Testis (tissue), 5 donors: ENCODE measurements at places on chromosomes 1 and 21.
A peak's percentile ranks its signal among the peaks of the same experiment; 100 is the strongest.

- no peak for DNase-seq
These were observed 10.5 kb downstream of the ATP5IF1 start for GRCh38 chr1:28246427-28246832.

DNA sequence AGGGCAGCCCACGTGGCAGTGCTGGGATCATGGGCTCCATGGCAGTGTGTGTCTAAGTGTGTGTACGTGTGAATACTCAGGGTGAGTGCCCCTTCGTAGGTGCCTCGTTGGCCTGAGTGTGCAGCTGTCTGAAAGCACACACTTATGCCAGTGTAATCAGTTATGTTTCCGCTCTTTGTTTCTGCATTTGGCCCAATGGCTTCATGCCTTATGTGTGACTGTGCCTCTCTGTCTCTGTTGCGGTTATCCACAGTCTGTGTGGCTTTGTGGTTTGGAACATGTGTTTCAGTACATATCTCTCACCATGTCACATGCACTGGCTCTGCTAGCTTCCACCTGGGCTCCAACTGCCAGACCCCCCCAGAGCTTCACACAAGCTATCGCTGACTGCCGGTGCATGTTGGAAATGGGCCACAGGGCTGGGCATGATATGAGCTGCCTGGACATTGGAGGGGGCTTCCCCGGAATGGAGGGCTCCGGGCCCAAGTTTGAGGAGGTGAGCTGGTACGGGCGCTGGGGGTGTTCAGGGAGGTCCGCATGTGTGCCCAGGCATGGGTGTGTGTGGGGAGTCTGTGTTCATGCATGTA, 70.3 kb upstream of the TINAGL1 start:
- no peak for DNase-seq

DNA sequence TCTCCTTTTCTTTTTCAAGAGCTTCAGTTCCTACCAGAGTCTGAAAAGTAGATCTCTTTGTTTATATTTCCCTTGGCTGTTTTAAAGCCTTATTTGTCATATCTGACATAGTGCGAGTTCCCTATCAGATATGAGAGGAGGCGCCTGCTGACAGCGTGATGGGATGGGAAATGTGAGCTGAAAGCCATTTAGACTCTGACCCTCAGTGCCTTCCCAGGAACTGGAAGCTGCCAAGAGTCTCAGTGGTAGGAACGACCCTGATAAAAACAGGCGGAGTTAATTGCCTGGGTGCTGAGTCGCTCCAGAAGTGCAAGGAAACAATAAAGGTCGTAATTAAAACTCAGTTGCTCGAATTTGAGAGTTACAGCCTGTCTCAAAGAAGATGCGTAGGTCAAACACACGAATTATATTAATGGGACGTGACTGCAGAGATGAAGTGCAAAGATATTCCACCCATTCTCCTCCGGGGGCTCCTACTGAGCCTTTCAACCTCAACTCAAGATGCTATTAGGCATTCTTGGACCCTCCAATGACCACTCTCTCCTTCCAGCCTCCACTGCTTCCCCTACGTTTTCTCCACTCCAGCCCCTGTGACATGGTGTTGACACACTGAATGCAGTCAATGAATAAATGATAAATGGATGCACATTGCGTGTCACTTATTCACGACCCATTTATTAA, 84.6 kb downstream of the KAZN start:
- DNase-seq = no peak

DNA sequence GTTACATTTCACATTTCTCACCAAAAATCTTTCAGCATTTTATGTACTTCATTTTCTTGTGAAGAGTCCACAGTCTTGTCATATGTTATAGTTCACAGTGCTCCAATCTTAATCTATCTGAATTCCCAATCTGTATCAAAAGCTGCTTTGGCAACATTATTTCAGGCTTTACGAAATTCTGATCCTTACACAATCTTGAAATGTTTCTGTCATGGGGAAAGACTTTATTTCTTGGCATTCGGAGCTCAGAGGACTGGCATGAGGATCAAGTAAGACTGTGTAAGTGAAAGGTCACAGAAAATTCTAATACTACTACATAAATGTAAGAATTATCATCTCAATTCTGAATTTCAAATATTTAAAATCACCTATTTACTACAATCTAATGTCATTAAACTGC, 2.0 kb downstream of the USP33 start:
- no peak for DNase-seq

GRCh38 chr1:18256282-18257235, 149.0 kb downstream of the IGSF21 start:
- DNase-seq = peak; percentile 69

- no peak for DNase-seq
These were observed 2.7 kb downstream of the KIAA0319L start for GRCh38 chr1:35554266-35555211.

GRCh38 chr1:5975133-5975880, 16.9 kb downstream of the NPHP4 start:
- DNase-seq = peak; percentile 65

DNA sequence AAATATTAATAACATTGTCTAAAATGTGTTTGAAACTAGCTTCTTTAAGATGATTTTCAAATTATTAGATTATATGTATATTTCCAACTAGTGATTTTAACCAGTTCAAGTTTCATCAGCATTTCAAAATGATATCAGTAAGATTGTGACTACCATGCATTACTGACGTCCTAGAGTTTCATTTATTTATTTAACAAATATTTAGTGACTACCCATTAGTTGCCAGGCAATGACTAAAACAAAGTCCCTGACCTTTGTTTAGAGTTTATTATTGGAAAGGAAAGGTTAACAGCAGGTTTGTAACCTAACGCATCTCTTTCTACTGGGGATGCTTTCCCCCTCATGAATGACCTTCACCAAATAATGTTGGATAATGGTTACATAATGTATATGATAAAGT, 7.6 kb upstream of the C4BPB start:
- no peak for DNase-seq

GRCh38 chr1:17053086-17053684, 647 bp downstream of the SDHB start:
- no peak for DNase-seq

DNA sequence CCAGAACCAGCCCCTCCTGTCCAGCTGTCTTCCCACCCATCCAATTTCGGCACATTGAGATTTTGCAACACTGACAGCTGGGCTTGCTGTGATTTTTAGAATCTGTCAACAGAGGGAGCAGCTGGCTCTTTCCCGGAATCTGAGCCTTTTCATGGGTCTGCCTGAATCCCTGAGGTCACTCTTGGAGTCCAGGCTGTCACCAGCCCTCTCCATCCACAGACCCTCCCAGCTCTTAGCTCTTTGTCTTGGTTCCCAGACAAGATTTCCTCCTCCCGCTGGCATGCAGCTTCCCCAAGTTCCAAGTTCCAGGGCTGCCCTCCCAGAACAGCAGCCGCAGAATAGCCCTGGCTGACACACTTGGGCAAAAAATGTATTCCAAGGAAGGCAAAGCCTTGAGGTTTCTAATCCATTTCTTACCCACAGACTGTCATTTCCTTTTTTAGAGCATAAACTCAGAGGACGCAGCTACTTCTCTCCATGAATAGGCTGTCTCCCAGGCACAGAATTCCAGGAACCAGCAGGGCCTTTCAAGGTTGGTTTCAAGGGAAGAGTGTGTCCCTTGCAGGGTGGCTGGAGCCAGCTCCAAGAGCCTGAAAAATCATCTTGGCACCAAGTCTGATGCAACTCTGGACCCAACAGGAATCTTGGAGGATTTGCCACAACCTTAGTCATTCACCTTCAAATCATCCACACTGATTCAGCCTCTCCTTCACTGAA, 7.1 kb upstream of the TMEM61 start:
- peak; percentile 54 for DNase-seq

DNA sequence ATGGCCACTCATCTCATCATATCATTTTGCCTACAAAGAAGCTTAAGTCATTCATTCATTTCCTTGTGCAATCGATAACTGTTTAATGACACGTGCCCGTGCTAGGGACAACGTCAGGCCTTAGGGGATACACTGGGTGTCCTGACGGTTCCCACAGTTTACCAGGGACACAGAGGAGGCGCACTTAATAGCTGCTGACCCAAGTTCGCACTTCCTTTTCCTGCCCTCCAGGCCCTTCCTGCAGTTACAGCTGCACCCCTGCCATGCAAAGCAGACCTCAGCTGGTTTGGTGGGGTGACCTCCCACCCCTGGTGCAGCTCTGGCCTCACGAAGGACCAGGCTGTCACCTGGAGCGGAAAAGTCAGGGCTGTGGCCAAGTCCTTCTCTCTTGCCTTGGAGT, 4.2 kb downstream of the SPATA21 start:
- no peak for DNase-seq

- DNase-seq = no peak
These were observed 194.5 kb downstream of the HS2ST1 start for GRCh38 chr1:87108814-87109411.

- DNase-seq = no peak
These were observed 2.3 kb downstream of the TRIM46 start for GRCh38 chr1:155175927-155176371.

GRCh38 chr1:79790950-79791349, 784.4 kb upstream of the ADGRL4 start:
- DNase-seq = no peak

DNA sequence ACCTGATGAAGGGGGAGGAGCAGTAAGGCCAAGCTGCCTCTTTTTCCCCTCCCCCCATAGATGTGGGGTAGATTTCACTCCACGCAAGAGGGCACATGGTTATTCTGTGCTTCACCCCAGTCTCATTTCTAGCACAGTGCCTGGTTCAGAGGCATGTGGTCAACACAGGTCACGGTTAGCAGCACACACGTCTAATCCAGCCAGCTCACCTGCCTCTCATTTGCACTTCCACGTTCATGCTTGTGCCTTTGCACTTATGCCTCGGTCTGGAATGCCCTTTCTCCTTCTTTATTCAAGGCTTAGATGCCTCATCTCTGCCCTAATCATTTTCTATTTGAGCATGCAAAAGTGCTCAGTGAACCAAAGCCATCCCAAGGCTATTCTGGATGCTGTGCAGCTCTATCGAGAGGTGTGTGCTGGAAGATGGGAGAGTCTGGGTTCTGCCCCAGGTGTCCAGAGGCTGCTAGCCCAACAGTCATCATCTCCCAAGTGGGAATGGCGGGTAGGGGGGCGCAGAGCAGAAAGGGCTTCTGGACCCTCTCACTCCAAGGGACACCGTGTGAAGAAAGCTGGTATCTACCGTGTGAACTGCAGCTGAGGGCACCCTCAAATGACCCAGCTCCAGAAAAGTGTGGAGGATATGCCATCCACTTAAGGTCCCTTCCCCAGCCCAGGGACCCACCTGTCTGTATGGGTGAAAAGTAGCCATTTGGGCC, 2.1 kb upstream of the A3GALT2 start:
- DNase-seq = no peak

GRCh38 chr1:155174324-155175280, 953 bp downstream of the TRIM46 start:
- DNase-seq = no peak

DNA sequence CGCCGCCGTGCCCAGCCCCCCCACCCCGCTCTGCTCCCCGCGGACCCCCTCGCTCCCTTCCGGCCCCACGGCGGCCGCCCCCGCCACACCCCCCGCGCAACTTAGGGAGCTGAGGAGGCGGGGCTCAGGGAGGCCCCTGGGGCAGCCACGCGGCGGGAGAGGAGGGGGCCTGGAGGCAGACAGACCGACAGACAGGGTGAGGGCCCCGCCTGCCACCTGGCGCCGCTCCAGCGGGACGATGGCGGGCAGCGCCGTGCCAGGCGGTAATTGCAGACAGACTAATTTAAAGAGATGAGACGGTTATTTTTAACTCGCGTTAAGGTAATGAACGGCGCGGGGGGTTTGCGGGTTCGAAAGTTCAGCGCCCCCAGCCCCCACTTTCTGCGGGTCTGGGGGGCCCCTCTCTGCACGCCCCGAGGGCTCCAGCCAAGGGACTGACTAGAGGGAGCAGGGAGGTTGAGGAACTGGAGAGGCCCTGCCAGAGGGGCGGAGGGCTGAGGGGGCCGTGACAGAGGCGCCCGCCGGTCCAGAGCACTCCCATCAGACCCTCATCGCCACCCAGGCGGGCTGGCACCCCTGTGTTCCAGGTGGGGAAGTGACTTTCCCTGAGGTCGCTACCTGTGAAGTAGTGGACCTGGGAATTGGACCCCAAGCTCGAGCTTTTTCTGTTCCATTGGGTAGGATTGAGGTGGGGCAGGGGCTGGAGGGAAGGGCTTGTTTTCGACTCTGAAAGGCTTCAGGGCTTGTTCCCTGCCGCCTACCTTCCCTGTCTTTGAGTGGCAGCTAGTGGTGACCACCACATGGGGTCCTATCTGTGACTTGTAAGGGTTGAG, 5.4 kb downstream of the FOXO6 start:
- no peak for DNase-seq

DNA sequence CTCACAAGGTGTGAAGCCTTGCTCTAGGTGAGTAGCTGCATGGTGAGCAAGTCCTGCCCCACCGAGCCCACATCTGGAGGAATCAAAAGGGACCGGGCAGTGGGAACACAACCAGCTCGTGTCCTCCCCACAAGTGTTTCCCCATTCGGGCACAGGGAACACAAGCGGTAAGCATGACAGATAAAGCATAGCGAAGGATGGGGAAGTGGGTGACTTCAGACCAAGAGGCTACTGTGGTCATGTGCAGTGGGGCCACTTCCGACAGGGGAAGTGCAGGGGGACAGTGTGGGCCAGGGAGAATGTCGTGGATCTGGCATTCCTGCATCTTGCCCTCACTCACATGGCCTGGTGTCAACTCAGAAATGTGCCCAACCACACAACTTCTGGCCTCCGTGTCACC, 306.2 kb downstream of the FAM72C start:
- DNase-seq = no peak

DNA sequence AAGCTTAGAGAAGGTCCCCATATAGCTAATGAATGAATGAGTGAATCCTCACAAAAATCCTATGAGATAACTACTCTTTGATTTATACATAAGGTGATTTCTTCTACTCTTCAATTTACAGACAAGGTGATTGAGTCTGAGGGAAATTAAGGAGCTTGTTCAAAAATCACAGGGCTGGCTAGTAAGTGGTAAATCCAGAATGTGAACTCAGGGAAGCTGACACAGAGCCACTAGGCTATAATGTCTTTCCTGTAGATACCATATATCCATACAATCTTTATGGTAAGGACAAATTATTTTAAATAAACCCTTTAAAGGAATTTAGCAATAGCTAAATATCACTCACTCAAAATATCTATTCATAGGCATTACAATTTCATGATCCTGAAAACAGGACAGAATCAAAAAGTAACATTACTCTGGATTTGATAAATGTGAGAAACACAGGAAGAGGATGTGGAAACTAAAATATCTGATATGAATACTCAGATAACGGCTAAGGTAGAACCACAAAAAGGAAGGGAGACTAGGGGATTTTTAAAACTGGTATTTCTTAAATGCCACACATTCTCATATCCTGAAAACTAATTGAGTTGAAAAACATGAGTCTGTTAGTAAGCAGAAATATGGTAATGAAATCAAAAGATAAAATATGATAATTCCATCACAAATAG, 108.2 kb downstream of the NBPF12 start:
- no peak for DNase-seq

- DNase-seq = no peak
These were observed 72.4 kb upstream of the TIAM1 start for GRCh38 chr21:31416465-31416864.

DNA sequence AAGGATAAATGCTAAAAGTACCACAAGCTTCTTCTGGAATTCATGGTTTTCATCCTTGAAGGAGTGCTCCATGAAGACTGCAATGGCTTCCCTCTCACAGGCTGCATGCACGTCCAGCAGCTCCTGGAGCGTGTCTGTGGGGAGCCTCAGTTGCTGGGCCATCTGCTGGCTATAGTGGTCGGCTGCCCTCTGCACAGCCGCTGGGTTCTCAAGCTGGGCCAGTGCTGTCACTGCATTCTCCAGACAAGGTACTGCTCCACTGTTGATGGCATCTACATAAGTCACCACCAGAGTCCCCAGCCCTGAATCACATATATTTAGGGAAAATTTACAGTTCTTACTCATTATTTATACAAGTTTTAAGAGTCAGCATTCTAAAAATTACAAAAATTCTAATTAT, 8.7 kb downstream of the GBP4 start:
- DNase-seq = no peak
